ENCODE measurements at places on chromosomes 12 and 14.

- DNase-seq = no peak
These were observed 114.2 kb upstream of the ARID2 start for GRCh38 chr12:45615268-45615667.

GRCh38 chr12:96371138-96371789 is 29.0 kb downstream of the CDK17 start:
- DNase-seq = no peak

- no peak for DNase-seq
These were observed 455.8 kb downstream of the SOX5 start for GRCh38 chr12:23493672-23494071.

DNA sequence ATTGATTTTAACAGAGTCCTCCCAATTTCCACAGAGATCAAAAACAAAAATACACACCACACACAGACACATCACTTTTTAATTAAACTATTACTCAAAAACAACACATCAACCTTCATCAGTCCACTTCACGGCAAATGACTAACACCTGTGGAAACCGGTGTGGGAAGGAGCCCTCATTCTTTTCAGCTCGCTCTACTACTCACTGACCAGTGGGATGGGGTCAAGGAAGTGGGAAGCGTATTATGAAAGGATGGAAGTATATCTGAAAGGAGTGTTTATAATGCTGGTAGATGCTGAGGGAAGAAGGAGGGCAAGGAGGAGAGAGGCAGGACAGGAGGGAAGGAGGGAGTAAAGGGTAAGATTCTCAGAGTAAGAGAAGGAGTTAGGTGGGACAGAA is 156.5 kb downstream of the EPS8 start:
- no peak for DNase-seq

DNA sequence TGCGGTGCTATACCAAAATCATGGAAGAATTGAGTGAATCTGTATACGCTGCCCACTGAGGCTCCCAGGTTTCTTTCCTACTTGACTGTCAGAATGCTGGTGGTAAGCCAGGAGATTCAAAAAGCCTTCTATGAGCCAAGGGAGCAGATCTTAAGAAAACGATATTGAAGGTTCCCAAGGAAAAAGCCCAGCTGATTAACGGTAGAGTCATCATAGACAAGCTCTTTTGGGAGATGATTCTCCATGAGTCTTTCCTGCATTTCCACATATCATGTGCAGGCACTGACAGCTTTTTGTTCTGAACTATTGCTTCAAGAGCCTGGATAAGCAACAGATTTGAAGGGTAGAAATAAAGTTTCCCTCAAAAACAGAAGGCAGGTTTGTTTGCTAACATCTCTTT is 17.5 kb downstream of the SLC35F4 start:
- no peak for DNase-seq

- DNase-seq = no peak
These were observed 107.3 kb downstream of the SLC41A2 start for GRCh38 chr12:104850781-104851180.

GRCh38 chr12:121663610-121663929 is 5.9 kb downstream of the MORN3 start:
- DNase-seq = no peak

DNA sequence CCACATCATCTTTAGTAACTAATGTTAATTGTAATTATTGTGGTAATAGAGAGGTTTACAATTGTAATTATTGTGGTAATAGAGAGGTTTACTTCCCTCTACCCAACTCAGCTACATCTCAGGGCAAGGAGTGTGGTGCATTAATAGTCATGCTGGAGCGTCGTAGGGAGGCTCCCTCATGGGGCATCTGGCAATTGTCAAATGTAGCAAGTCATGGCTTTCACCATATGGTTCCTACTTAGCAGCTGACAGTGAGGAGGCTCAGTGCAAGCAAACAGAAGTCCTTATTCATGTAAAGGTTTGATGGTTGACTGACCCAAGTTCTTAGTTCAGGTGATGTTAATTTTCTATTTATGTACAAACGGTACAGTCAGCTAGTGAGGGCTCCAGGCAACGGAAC is 1012.0 kb downstream of the FLRT2 start:
- DNase-seq = no peak

Measured in CD4-positive, alpha-beta T cell treated with Interleukin-2 at 100 ng/mL for 4 hours (primary cell).